ENCODE measurements at places on chromosomes 11 and 22.

DNA sequence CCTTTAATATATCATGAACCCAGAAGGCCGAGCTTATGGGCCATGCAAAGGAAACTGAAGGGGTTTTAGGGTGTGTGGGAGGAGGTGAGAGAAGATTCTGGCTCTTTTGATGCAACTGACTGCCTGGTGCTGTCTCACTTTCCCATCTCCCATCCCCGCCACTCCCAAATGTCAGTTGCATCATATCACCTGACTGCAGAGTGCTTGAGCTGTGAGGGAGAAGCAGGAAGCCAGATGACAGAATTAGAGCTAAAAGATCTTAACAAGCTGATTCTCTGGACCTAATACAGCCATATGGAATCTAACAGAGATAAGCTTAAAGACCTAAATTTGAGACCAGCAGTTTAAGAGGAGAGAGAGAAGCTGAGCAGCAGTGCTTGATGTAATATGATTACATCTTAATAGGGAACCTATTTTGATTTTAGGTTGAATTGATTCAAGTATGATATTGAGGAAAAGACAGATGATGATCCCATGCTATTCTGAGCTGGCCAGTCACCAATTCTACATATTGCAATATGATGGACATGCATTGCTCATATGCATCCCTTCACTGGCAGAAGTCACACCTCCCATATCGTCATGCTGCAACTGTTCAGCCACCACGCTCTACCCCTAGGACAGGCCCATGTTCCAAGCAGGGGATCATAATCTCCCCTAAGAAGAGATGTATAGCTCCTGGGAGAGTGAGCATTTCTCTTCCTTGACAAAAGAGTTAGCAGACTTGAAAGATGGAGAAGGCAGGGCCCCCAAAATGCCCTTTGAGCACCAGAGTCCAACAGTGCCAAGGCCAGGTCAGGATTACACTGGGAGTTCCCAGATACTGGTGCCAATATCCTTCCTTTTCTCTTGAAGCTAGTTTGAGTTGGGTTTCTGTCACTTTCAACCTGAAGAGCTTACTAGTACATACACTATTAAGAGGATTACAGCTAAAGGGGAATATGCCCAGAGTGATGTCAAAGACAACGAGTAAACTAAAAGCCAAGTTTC is 44.9 kb downstream of the PLEKHA7 start:
- DNase-seq: no peak

GRCh38 chr11:113387605-113388211 is at the start of gene ANKK1:
ANKK1 (plus strand) TSS chr11:113387779; CDS start chr11:113387885, 106 bp downstream.
- no peak for DNase-seq

DNA sequence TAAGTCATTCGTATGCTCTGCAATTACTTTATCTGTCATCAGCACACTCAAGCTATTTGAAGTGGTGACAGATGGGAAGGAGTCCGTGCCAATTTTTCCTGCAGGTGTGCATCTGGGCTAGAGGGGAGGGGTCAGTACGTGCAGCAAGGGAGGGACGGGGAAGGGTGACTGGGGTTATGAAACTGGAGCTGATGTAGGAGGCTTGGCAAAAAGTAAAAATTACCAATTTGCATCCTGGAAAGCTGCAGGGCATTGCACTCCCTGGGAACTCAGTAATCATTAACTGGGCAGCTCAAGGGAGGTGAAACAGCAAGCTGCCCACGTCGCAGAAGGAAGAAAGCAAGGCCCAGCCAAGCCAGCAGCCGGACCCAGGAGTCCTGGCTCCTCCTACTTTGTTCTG is 87.1 kb upstream of the TMEM45B start:
- DNase-seq: no peak

- DNase-seq: no peak
Measured at GRCh38 chr11:33779849-33780528, 5.7 kb upstream of the FBXO3 start.

- DNase-seq: no peak
Measured at GRCh38 chr11:120566176-120566575, 54.6 kb downstream of the GRIK4 start.

All from activated CD4-positive, alpha-beta T cell treated with anti-CD3 and anti-CD28 coated beads, Interleukin-2, amount 50 U/mL, for 48 hours (primary cell).